ENCODE measurements at places on chromosomes 16 and 17.

DNA sequence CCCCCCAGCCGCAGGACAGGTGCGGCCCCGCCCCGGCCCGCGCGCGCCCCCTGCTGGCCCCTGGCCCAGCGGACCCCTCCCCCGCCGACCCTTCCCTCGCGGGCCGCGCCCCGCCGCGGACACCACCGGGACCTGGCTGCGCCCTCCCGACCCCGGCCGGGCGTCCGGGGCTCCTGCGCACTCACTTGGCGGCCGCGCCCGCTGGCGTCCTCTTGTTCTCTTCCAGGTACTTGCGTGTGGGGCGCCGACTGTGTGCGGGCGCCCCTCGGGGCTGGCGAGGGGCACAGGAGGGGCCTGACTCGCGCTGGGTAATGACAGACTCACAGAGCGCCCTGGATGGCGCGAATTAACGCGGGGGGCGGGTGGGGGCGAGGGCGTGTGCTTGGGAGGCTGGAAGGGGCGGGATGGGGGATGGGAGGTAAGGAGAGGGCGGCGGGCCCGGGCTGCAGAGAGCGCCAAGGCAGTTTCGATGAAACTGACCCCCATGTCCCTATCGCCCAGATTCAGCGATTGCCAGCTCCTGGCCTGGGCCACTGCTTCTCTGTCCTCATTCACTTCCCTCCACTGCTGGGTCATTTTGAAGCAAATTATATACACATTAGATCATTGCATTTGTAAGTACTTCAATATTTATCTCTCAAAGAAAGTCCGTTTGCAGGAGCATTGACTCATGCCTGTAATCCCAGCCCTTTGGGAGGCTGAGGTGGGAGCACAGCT, 445 bp upstream of the DBNDD1 start:
- peak; percentile 59 for DNase-seq

- DNase-seq = no peak
Measured at GRCh38 chr17:1762233-1762900, 507 bp downstream of the SERPINF1 start.

DNA sequence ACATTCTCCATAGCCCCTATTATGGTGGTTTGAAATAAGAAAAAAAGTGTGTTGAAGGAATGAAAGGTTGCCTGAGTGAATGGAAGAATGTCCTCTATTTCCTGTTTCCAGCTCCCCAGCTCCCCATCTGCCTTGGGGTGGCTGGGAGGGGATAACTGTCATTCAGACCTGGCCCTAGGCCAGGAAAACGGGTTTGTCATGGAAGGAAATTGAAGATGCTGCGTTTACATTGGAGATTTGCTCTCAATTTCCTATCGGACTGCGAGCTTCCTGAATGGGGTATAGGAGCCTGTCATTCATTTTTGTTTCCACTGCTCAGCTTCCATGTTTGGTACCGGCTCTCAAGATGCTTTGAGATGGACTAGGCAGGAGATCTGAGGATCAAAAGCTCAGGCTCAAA, 2.2 kb upstream of the FZD2 start:
- no peak for DNase-seq

DNA sequence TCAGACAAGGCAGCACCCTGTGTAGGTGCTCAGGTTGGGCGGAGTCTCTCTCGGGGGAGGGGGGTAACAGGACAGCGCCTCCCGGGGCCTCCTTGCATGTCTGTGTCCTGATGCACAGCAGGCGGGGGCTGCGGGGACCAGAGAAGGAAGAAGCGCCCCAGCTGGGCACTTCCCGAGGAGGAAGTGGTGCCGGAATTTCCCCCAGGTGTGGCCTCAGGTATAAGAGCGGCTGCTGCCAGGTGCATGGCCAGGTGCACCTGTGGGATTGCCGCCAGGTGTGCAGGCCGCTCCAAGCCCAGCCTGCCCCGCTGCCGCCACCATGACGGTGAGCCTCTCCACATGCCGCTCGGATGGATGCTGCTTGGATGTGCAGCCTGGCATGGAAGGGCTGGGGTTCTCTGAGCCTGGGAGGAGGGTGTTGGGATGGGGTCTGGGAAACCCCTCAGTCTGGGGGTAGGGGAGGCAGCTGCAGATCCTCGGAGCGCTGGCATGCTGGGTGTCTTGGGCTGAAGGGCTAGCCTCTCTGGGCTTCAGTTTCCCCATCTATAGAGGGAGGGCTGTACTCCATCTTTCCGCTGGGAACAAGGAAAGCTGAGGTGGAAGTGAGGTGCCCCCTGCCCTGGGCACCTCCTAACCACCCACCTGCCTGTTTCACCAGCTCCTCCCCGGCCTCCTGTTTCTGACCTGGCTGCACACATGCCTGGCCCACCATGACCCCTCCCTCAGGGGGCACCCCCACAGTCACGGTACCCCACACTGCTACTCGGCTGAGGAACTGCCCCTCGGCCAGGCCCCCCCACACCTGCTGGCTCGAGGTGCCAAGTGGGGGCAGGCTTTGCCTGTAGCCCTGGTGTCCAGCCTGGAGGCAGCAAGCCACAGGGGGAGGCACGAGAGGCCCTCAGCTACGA, at the start of gene IL17C:
Gene IL17C, plus strand, starts transcription at position 250 of the 908 bp plus-strand sequence. Its CDS starts 70 bp downstream, at position 320.
- DNase-seq = peak; percentile 56

GRCh38 chr16:143047-143446, 4.6 kb upstream of the NPRL3 start:
- DNase-seq = no peak

DNA sequence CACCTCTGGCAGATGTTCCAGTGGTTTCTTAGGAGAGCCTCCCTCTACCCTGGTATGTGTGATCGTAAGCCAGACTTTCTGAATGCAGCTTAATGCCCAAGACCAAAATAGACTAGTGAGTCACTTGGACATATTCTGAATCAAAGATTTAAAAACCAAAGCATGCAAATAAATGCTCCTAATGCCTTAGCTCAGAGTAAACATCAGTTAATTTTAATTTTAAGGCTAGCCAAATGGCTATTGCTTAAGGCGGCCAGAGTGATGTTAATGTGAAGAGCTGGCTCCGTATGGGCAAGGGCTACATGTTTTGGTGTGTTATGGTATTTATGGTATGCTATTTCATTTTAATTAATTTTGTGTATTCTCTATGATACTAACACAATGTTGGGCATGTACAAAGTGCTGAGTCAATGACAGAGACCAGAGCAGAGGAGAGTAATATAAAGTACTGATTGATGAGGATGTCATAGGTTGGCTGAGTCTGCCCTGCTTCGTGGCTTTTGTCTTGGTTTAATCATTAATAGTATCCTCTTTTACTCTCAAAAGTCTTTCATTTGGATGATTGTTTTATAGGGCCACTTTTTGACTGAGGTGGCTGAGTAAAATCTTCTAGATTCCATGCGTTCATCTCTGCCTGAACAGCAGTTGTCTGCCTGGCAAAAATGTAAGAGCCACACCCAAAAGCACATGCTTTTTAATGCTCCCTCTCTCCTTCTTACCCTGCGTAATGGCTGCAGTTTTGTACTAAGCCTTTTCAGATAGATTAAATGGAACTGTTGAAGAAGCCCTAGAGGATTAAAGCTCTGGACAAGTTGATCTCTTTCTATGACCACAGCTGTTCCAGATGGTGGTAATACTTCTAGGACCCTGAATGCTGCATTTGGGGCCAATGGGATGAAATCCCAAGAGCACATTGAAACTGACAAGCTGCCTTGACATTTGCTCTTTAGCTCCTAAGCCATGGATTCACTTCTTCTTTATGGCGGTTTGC, 59.6 kb downstream of the MAP2K6 start:
- DNase-seq = no peak

GRCh38 chr16:711548-712320, 3.2 kb upstream of the METRN start:
- DNase-seq = peak; percentile 75

- peak; percentile 50 for DNase-seq
Measured at GRCh38 chr17:17712268-17712924, 31.1 kb downstream of the RAI1 start.

DNA sequence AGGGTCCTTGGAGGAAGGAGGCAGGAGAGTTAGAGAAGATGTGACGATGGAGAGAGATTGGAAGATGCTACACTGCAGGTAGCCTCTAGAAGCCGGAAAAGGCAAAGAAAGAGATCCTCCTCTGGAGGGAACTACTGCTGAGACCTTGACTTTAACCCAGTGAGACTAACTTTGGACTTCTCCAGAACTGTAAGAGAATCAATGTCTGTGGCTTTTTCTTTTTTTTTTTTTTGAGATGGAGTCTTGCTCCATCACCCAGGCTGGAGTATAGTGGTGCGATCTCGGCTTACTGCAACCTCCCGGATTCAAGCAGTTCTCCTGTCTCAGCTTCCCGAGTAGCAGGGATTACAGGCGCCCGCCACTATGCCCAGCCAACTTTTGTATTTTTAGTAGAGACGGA, 8.7 kb downstream of the BCL7C start:
- no peak for DNase-seq

- no peak for DNase-seq
Measured at GRCh38 chr17:79163071-79163470, 88.4 kb downstream of the ENGASE start.

GRCh38 chr16:75062135-75062975, 54.2 kb downstream of the LDHD start:
- no peak for DNase-seq

GRCh38 chr16:22970209-22970865, 156.4 kb downstream of the HS3ST2 start:
- DNase-seq = no peak

GRCh38 chr16:23824909-23825308, 10.9 kb upstream of the PRKCB start:
- DNase-seq = no peak

- DNase-seq = no peak
Measured at GRCh38 chr16:15526097-15526496, 91.7 kb downstream of the BMERB1 start.

All from CD4-positive, alpha-beta T cell (primary cell).